Mononuclear cell (primary cell): ENCODE measurements at places on chromosomes 5 and 9. TPM values are rescaled to one million over a fixed set of nuclear protein-coding genes. Genes with fewer than 3 reads are reported as not detected.

RNF208 gene
- total RNA-seq: 0.31 TPM

HRCT1 gene
- total RNA-seq: not detected

HTR4 gene
- total RNA-seq: not detected

SMIM33 gene
- not detected for total RNA-seq

WDR31 gene
- total RNA-seq: 0.21 TPM

IFNA1 gene
- not detected for total RNA-seq

AP3S1 gene
- total RNA-seq: 77.3 TPM

LCP2 gene
- total RNA-seq: 440 TPM

ITK gene
- 209 TPM for total RNA-seq

RORB gene
- 0.10 TPM for total RNA-seq

SPINK4 gene
- not detected for total RNA-seq
